Stimulated activated CD4-positive, alpha-beta T cell treated with anti-CD3 and anti-CD28 coated beads, TNF-alpha, amount 100 ng/mL, for 4 hours (primary cell): ENCODE measurements at places on chromosomes 2 and 18.

GRCh38 chr2:73291093-73291460, 2.3 kb downstream of the EGR4 start:
- no peak for DNase-seq

GRCh38 chr2:116435648-116436047, 1378.8 kb upstream of the DDX18 start:
- DNase-seq = no peak

DNA sequence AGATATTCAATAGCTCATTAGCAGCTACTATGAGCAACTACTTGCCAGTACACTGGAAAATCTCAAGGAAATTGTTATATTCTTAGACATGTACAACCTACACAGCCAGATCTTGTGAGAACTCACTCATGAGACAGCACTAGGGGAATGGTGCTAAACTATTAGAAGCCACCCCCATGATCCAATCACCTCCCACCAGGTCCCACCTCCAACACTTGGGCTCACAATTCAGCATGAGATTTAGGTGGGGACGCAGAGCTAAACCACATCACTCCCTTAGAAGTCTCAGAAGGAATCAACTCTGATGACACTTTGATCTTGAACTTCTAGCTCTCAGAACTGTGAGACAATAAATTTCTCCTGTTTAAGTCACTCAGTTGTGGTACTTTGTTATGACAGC, 418.3 kb upstream of the SPHKAP start:
- DNase-seq = no peak

- no peak for DNase-seq
These were observed 7.0 kb downstream of the EIF2AK2 start for GRCh38 chr2:37149626-37150322.

DNA sequence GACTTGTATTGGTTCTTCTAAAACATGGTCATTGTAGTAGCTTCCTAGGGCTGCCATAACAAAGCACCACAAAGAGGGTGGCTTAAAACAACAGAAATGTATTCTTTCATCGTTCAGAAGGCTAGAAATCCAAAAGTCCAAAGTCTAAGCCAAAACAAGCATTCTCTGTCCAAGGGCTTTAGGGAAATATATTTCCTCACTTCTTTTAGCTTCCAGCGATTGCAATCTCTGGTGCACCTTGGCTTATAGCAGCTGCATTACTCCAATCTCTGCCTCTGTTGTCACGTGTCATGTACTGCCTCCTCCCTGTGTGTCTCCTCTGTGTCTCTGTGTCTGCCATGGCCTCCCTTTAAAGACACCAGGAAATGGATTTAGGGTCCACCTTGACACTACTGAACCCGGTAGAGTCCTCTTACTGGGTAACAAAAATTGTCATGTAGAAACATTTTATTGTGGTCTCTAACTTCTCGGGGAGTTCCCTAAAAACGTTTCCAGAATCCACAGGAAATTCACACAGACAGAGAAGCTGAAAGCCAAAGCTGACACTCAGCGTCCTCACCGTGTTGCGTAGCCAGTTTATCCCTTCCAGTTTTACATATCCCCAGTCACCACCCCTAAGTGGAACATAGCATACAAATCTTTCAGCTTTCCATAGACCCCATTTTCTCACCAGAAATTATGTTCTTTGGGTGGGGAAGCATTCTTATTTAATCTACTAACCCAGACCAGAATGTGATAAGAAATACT, 20.7 kb upstream of the TTN start:
- DNase-seq = no peak

GRCh38 chr2:199484927-199485326, 27.2 kb upstream of the SATB2 start:
- no peak for DNase-seq

- no peak for DNase-seq
These were observed 510.3 kb downstream of the RNF144A start for GRCh38 chr2:7427293-7428060.

- no peak for DNase-seq
These were observed 2.5 kb upstream of the DNAJC10 start for GRCh38 chr2:182713601-182714000.

- DNase-seq = no peak
These were observed 253.1 kb downstream of the TCF4 start for GRCh38 chr18:55334875-55335274.

GRCh38 chr2:78127424-78127823, 605.2 kb upstream of the LRRTM4 start:
- no peak for DNase-seq

GRCh38 chr2:38148501-38148900, 72.5 kb upstream of the CYP1B1 start:
- DNase-seq = no peak

DNA sequence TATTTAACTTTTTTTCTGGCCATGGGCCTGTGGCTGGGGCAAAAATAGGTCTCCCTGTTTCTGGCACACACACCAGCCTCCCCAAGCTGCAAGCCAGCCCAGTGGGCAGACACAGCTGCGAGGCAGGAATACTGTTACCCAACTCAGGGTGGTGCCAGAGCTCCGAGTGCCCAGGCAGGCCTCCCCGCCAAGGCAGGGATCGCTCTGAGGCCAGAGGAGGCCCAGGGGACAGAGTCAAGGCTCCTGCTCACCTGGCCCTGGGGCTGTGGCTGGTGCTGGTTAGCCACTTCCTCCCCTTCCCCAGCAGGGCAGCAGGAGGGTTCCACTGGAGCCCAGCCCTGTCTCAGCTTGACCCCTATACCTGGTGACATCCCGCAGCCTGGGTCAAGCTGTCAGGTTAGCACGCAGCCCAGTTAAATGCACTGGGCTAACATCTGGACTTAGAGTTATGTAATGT, 67.1 kb upstream of the EPAS1 start:
- no peak for DNase-seq

GRCh38 chr2:190350371-190350770, 7.0 kb downstream of the INPP1 start:
- no peak for DNase-seq

DNA sequence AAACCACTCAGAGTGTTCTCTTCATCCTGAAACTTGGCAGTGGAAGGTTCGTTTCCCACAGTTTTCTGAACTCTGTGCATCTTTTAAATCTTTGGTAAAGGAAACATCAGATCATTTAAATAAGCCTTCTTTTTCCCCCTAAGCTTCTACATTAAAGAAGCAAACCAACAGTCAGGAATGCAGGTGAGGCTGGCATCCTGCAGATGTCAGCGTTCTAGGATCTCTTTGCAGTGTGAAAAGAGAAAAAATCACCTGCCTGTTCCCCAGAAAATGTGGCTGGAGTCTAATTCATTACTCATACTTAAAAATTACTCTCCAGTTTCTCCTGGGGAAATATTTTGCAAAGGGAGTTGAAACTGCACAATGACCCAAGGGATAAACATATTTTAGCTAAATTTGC, 64.5 kb upstream of the ZCCHC2 start:
- DNase-seq = no peak

- DNase-seq = no peak
These were observed 83.3 kb upstream of the APCDD1 start for GRCh38 chr18:10371165-10371564.

- no peak for DNase-seq
These were observed 52.0 kb upstream of the CD226 start for GRCh38 chr18:69999656-70000055.

- no peak for DNase-seq
These were observed 187.6 kb downstream of the DOK6 start for GRCh38 chr18:69588301-69588700.

GRCh38 chr2:44751754-44752479, 189.6 kb upstream of the SIX3 start:
- no peak for DNase-seq
